Stimulated activated CD4-positive, alpha-beta T cell treated with anti-CD3 and anti-CD28 coated beads, Interleukin-1b, Interleukin-23, amount 100 ng/mL, for 1 hour (primary cell): ENCODE measurements at places on chromosomes 11 and 22.

- no peak for DNase-seq
Observed at GRCh38 chr11:131190446-131190845, 180.0 kb upstream of the NTM start.

- no peak for DNase-seq
Observed at GRCh38 chr11:112437096-112437495, 176.4 kb upstream of the PLET1 start.

- DNase-seq = no peak
Observed at GRCh38 chr11:6631361-6631890, 12.2 kb upstream of the TPP1 start.

DNA sequence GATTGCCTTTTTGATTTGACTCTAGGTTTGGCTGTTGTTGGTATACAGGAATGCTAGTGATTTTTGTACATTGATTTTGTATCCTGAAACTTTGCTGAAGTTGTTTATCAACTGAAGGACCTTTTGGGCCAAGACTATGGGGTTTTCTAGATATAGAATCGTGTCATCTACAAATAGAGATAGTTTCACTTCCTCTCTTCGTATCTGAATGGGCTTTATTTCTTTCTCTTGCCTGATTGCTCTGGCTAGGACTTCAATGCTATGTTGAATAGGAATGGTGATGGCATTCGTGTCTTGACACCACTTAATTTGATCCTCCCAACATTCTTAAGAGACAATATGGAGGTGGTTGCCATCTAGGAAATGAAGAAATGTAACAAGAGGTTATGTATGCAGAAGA lies 388.1 kb upstream of the API5 start:
- DNase-seq = no peak

- DNase-seq = no peak
Observed at GRCh38 chr11:11291041-11292015, 61.7 kb downstream of the CSNK2A3 start.

DNA sequence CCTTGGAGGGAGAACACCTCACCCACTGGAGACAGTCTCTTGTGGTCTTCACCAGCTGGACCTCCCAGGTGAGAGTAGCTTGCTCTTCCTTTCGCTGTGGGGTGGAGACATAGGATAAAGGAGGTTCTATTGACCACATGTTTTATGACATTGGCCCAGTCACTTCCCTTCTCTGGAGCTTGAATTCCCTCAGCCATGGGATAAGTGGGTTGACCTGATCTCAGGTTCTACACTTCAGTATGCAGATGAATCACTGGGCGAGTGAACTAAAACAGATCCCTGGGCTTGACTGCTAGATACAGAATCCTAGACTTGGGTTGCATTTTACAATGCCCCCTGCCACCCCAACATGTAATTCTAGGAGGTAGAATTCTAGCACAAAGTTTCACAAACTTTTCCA lies 54.8 kb upstream of the PRSS23 start:
- no peak for DNase-seq

DNA sequence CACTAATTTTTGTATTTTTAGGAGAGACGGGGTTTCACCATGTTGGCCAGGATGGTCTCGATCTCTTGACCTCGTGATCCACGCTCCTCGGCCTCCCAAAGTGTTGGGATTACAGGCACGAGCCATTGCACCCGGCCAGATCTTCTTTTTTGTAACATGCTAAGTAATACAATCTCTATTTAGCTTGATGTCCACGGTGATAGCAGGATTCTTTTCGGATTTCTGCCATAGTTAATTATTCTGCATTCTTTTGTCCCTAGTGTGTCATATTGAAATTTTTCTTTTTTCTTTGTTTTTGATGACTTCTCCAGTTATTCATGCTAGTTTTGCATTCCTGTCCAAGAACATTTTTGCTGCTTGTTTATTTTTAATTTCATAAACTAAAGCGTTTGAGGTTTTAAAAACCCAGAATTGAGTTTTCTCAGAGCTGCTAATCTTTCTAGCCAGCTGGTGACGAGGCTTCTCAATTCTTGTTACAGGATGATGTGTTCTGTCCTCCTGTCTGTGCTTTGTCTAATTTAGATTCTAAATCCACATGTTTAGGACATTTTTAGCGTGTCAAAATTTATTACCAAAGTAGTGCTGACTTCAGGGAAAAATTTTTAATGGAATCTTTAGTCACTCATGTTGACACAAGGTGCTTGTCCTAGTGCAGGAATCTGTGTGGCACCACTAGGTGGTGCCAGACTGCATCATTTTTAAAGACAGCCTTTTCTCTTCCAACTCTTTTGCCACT lies 21.8 kb downstream of the NF2 start:
- DNase-seq = no peak

DNA sequence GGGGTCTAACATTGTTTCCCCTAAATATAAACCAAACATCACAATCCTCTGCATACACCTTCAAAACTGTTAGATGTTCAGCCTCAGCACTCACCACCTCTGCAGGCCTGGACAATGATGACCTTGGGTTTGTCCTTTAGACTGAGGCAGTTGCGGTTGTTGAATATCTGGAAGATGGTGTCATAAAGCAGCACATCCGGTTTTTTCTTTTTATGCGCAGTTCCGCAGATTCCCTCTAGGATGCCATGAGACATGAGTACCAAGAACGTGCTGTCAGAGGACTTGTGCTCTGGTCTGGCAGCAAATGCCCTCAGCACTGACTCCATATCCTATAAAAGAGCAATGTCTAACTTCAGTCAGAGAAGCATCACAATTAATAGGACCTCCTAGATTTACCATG lies 22.8 kb downstream of the CASP5 start:
- DNase-seq = no peak

GRCh38 chr11:1760351-1761109 lies 3.2 kb downstream of the CTSD start:
- no peak for DNase-seq
